DND-41 (cell line): ENCODE measurements at places on chromosomes 2 and 18.

DNA sequence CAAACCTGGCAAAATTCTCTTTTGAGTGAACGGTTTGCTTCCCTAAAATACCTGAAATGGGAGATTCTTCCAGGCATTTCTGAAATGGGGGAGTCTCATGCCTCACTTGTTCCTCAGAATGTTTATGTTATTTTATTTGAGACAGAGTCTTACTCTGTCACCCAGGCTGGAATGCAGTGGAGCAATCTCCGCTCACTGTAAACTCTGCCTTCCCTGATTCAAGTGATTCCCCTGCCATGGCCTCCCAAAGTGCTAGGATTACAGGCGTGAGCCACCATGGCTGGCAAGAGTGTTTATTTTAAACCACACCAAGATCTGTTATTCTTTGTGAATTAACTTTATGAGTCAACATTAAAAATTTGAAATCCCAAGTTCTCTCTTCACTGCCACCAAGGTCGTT is 6.4 kb upstream of the FHL2 start:
- DNase-seq, result no peak

DNA sequence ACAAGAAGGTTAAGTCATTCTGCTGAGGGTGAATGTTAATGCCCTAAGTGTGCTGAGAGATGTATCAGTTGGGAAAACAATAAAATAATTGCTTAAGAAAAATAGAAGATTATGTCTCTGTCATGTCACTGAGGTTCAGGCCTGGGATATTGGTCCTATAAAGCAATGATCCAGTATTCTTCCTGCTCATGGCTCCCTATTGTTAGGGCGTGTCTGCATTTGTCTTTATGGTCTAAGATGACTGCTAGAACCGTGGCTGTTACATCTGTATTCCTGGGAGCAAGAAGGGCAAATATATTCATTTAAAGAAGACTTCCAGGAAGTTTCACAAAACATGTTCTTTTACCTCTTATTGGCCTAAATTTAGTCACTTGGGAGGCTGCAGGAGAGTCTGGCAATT is 125.0 kb downstream of the KCNE4 start:
- DNase-seq, result no peak

DNA sequence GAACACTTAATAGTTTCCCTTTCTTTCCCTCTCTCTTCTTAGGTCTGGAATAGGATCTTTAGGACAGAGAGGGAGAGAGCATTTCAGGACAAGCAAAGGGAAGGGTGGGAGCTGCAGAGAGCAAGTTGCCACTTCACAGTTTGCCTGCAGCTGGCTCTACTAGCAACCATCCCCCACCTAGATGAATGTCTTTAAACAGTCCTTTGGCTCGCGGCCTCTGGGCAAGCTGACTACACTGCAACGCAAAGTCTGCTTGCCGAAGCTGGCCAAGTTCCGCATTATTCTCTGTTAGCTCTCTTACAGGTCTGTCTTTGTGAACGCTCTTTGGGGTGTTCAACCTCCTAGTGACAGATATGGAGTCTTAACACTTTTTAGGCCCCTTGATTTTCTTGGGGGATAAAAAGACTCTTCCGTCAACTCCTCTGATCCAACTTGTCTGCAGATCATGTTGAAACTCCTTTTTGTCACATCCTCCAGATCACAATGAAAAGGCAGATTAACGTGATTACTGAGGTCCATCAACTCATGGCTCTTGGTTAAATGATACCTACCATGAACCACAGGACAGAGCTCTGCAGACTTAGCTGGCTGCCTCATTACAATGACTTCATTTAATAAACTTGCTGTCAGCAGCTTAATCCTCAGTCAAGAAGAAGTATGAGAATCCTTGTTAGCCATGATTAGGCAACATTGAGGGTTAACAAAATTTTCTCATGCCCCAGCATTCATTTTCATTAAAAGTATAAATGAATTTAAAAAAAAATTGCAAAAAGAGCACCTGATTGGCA is 74.6 kb downstream of the SLC4A3 start:
- DNase-seq, result no peak

GRCh38 chr18:75504469-75504868 is 77.0 kb upstream of the SMIM21 start:
- DNase-seq, result no peak

DNA sequence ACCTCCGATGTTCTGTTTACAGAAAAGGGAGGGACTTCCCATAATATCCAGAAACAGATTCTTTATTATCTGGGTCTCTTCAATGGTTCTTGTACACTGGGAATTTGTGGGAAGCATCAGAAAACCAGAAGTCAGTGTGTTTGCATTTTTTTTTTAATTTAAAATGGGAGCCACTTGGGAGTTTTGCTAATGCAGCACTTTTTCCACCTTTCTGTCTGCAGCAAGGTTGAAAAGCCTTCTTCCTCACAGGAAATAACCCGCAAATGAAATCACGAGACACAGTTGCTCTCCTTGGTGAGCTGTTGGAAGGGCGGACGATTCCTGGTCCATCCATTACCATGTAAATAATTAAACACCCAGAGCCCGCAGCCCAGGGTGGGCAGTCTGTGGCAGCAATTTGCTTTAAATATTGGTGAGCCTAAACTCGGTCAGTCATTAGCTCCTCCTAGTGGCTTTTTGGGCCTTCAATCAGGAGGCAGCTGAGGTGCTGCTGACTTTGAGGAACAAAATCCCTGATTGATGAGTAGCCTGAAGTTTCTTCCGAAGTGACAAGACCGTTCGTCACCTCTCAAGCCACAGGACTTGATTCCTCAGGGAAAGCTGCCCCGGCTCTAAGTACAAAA is 471.5 kb downstream of the EPHA4 start:
- no peak for DNase-seq

DNA sequence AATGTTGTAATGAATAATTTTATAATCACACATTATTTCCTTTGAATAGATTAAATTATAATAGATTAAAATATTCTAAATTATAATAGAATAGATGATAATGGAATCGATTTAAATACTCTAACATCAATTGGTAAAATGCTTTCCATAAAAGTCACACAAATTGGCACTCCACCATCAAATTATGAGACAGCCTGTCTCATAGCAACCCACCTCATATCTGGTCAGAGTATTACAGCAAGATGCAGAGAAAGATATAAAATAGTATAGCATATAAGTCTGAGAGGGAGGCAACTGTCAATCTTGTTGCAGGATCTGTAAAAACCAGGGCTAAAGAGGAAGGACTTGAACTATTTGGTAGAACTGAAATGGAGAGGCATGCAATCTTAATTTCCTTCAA is 98.4 kb upstream of the NCKAP5 start:
- DNase-seq, result no peak

- DNase-seq, result no peak
These were observed 124.5 kb downstream of the CCDC102B start for GRCh38 chr18:68922392-68922791.

GRCh38 chr2:26251893-26252292 is 7.2 kb downstream of the HADHB start:
- peak; percentile 53 for DNase-seq

- no peak for DNase-seq
These were observed 112.4 kb downstream of the OLA1 start for GRCh38 chr2:174135981-174136380.

- peak; percentile 91 for DNase-seq
These were observed at the start of gene IGFBP2 for GRCh38 chr2:216632952-216633615. Gene IGFBP2 (plus strand): TSS chr2:216633420. CDS start chr2:216633524, 104 bp downstream.

DNA sequence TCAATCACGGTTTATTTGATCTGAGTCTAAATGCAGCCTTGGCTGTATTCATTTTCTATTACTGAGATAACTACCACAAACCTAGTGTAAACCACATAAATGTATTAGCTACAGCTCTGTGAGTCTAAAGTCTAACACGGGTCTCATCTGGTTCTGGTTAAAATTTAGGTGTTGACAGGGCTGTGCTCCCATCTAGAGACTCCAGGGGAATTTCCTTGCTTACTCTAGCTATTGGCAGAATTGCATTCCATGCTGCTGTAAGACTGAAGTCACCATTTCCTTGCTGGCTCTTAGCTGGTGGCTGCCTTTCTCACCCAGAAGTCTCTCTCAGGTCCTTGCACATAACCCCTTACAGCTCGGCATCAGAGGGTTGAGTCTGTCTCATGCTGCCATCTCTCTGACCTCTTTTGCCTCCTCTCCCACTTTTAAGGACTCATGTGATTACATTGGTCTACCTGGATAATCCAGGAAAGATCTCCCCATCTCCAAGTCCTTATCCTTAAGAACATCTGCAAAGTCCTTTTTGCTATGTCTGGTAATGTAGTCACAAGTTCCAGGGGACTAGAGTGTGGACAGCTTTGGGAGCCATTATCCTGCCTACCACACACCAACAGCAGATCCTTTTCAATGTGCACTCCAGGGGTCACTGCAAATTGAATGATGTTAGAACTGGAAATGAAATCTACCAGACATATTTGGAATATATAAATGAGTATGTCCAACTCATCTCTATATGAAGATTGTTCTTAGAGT is 207.0 kb upstream of the AGAP1 start:
- DNase-seq, result no peak

DNA sequence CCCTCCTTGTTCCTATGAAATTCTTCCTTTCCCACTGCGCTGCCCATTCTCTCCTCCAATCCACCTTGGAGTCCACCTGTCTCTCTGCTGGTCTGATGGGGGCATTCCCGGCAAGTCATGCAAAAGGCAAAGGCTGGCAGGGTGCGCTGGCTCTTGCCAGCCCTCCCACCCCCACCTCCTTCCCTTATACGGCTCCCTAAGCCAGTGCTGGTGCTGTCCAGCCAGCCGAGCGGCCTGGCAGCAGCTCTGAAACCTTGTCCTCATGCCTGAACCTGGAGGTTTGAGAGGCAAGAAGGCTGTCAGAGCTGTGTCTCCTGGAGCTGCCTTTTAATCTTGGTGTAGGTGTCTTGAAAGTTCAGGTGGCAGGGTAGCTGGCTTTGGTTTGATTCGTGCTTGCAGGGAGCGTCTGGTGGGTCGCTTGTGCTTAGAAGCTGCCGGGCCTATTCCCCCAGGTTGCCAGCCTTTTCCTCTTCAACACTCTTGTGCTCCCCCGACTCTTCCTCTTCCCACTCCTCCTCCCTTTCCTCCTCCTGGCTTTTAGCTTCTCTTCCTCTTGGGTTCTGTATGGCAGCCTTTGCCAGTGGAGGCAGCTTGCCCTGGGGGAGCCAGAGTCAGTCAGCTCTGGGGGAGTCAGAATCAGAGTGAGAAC is 748 bp downstream of the LIPG start:
- DNase-seq, result no peak

- no peak for DNase-seq
These were observed 121.4 kb upstream of the MAP3K20 start for GRCh38 chr2:172953970-172954852.

- no peak for DNase-seq
These were observed 339.3 kb downstream of the ALK start for GRCh38 chr2:29582062-29582461.

GRCh38 chr2:137252934-137253333 is 487.6 kb downstream of the THSD7B start:
- DNase-seq, result no peak

GRCh38 chr2:86632672-86633071 is 9.0 kb upstream of the RNF103 start:
- DNase-seq, result no peak

DNA sequence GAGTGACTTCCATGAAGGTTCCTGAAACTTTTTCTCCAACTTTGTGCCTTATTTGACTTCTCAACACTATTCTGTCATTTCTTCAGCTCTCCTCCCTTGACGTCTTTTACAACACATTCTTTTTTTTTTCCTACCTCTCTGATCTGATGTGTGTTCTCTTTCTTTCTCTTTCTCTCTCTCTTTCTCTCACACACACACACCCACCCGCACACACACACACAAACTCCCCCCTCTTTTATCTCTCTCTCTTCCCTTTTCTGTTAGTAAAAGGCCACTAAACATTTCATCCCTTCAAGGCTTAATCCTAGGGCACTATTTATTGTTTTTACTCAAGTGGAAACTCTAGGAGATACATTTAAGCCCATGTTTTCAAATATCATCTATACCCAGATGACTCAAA is 107.8 kb upstream of the CNTNAP5 start:
- DNase-seq, result no peak

GRCh38 chr2:107108556-107108955 is 222.6 kb upstream of the ST6GAL2 start:
- DNase-seq, result no peak

DNA sequence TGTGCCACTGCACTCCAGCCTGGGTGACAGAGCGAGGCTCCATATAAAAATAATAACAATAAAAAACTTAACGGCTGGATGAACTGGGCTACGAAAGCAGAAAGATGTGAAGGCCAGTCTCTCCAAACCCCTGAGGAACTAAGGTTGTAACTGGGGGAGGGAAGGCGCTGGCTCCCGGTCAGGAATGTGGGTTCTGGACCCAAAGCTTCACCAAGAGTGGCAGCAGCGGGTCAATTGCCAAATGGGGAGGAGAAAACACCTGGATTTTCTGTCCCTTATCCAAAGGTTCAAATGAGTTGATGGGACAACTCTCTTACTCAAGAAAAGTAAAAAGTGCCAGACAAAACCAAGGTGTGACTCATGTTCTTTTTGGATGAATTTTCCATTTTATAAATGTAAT is 60.1 kb upstream of the TFCP2L1 start:
- no peak for DNase-seq

DNA sequence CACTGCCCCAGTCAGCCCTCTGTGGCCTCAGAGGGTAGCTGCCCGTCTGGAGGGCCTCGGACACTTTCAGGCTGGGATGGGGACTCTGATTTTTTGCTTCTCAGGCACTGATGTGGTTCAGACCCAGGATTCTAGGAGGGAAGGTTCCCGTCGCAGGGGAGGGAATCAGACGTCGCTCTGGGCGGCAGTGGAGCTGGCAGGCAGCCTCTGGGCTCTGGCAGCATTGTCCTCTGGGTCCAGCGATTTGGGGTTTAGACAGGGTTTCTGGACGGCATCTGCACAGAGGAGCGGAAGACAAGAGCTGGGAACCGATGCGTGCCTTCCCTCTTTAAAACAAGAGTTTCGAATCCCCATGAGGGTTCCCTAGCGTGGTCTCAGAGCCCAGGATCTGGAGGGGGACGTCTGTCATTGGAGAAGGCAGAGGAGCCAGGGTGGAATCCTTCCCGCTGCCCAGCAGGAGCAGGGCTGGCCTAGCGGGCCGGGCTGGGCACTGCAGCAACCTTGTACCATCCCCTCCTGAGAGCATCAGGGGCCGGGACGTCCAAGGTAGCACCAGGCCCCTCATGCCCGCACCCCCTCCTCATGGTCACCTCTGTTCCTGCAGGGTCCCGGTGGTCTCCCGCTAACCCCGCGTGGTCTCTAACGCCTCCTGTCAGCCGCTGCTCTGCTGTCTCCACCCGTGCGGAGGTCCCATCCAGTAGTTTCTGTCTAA is 246.0 kb downstream of the AGAP1 start:
- no peak for DNase-seq

- DNase-seq, result no peak
These were observed 493.8 kb upstream of the NRP2 start for GRCh38 chr2:205188239-205189138.
